Kasumi-1 (cell line): ENCODE measurements at places on chromosomes 6 and 20.

GRCh38 chr20:46001498-46001897, 7.2 kb upstream of the MMP9 start:
- DNase-seq = no peak

DNA sequence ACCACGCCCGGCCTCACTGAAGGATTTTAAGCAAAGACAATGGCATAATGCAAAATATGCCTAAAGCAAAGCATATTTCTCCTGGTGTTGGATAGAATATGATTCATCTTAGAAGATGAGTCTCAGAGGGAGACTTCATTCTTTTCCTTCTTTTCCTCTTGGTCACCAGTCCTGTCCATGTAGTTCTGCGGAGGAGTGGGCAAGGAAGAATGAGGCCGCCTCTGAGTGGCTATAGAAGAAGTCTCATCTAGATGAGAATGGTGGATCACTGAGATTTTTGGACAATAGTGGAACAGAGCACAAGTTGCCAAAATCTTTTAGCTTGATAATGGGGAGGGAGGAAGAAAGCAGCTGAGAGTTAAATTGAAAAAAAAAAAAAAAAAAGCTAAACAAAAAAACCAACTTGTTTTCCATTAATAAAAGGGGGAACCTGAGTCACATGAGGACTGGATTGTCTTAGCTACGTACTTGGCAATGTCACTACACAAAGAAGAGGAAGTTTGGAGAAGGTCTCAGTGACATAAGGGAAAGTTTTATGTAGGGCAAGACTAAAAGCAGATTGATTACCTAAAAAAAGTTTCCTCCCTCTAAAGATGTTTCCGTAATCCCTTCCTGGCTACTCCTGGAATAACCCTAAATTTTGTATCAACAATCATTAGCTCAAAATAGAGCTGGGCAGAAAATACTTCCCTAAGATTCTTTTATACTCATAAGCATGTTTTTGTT, 6.0 kb downstream of the CD83 start:
- DNase-seq = peak; percentile 68

DNA sequence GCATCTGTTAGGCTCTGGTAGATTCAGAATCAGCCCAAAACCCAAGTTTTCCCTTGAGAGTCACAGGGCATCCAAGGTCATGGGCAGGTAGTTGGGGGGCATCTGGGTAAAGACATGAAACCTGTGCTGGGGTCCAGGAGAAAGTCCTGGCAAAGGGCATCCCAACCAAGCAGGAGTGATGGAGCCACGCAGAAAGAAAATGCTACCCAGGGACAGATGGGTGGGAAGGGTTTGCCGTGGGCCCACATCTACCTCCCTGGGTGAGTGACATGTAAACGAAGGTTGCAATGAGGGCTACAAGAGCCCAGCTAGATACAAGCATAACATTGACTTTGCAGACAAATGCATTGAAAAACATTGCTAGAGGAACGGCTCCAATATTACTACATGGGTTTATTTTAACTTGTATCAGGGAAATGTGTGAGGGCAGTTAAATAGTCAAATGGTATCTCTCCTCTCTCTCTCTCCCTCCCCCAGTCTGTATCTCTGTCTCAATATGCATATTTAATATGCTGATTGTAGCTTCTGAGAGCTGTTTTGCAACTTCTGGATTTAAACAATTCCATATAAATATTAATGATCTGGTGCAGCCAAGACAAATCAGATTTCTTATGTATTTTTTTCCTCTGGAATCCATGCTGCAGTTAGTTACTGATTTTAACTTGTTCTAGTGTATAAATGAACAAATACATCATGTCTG, 135.7 kb downstream of the SYNDIG1 start:
- no peak for DNase-seq

- no peak for DNase-seq
These were observed 56.2 kb upstream of the TULP4 start for GRCh38 chr6:158255989-158256601.

- no peak for DNase-seq
These were observed 55.3 kb upstream of the CEP85L start for GRCh38 chr6:118706702-118707101.

DNA sequence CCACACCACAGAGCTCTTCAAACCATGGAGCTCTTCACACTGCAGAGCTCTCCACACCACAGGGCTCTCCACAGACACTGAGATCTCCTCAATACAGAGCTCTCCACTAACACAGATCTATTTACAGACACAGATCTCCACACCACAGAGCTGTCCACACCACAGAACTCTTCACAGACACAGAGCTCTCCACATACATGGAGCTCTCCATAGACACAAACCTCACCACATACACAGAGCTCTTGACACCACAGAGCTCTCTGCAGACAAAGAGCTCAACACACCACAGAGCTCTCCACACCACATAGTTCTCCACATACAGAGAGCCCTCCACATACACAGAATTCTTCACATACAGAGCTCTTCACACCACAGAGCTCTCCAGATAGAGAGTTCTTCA, 53.0 kb downstream of the ERMARD start:
- no peak for DNase-seq

- DNase-seq = no peak
These were observed 253.8 kb downstream of the NKAIN2 start for GRCh38 chr6:124057461-124057860.
